ENCODE measurements at places on chromosomes 5 and 9.
A peak's percentile ranks its signal among the peaks of the same experiment; 100 is the strongest.

DNA sequence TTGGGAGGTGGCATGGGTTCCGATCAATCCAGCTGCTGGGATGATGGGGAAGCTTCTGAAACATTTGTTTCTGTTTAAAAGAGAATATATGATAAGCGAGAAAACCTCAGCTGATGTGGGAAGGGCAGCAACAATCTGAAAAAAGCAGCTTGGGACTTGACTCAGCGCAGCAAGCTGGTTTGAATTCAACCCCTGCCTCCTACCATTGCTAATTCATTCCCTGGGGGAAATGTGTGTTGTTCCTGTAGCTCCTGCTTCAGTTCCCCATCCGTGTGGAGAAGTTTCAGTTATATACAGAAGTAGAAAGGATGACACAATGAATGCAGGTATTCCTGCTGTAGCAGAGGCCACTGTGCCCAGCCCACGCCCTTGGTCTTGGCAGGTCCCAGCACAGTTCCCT, 145.1 kb downstream of the NXNL2 start:
- no peak for DNase-seq
- H3K27ac ChIP-seq = peak overlapping the region; percentile 70
- no peaks in the 10 kb centered on the region for H3K36me3 ChIP-seq
- peaks cover 9% of the 10 kb centered on the region for H3K4me1 ChIP-seq
- no peak overlapping the region for H3K4me3 ChIP-seq

DNA sequence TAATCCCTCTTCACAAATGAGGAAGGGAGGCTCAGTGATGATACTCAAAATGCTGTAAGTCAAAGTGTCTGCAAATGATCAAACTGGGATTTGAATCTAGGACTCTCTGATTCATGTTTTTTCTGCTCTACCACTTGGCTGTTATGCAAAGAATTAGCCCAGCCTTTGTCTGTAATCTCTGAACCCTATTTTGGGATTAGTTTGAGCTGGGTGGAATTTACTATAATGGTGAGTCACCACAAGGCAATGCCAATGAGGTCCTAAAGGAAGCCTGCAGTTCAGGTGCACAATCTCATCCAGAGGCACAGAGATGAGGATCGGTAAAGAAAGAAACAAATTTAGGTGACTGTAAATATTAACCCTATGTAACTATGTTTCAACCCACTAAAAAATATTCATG, 29.2 kb downstream of the RFK start:
- H3K4me1 ChIP-seq = no peaks in the 10 kb centered on the region
- no peak for DNase-seq
- H3K36me3 ChIP-seq = no peaks in the 10 kb centered on the region
- no peak overlapping the region for H3K27ac ChIP-seq
- no peak overlapping the region for H3K4me3 ChIP-seq

DNA sequence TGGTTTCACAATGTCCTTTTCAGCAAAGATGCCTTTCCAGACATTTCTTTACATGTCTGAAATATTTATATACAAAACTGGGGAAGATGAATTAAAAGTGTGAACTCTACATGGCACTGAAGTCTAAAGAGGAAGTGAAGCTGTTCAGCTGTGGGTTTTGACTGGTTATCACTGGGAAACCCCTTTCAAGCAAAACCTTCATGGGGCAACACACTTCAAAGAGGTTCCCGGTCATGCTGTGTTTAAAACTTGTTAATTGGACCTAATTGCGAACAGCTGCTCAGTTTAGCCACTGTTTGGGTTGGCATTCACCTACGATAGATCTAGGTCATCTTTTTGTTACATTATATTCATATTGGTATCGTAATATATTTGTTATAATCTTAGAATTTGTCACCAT, 20.0 kb upstream of the GDNF start:
- no peak for DNase-seq
- H3K27me3 ChIP-seq = no peaks in the 10 kb centered on the region
- H3K4me3 ChIP-seq = no peak overlapping the region
- H3K4me1 ChIP-seq = no peaks in the 10 kb centered on the region

- H3K27me3 ChIP-seq = no peaks in the 10 kb centered on the region
- peaks cover 8% of the 10 kb centered on the region for H3K4me1 ChIP-seq
- no peak overlapping the region for H3K4me3 ChIP-seq
- no peaks in the 10 kb centered on the region for H3K36me3 ChIP-seq
- peak overlapping the region; percentile 67 for H3K27ac ChIP-seq
- DNase-seq = no peak
Measured at GRCh38 chr5:72160959-72161358, 53.7 kb downstream of the MAP1B start.

GRCh38 chr9:69599232-69599971, 72.8 kb downstream of the APBA1 start:
- no peak overlapping the region for H3K4me3 ChIP-seq
- H3K4me1 ChIP-seq = no peaks in the 10 kb centered on the region
- no peaks in the 10 kb centered on the region for H3K27me3 ChIP-seq
- DNase-seq = no peak
- H3K27ac ChIP-seq = no peak overlapping the region
- no peaks in the 10 kb centered on the region for H3K36me3 ChIP-seq

GRCh38 chr5:72129725-72130124, 22.4 kb downstream of the MAP1B start:
- H3K36me3 ChIP-seq = no peaks in the 10 kb centered on the region
- H3K4me3 ChIP-seq = no peak overlapping the region
- no peaks in the 10 kb centered on the region for H3K27me3 ChIP-seq
- no peak for DNase-seq
- H3K4me1 ChIP-seq = peaks cover 5% of the 10 kb centered on the region

GRCh38 chr5:135445306-135445985, 1.7 kb downstream of the DCANP1 start:
- H3K27me3 ChIP-seq = no peaks in the 10 kb centered on the region
- H3K4me3 ChIP-seq = no peak overlapping the region
- H3K4me1 ChIP-seq = no peaks in the 10 kb centered on the region

DNA sequence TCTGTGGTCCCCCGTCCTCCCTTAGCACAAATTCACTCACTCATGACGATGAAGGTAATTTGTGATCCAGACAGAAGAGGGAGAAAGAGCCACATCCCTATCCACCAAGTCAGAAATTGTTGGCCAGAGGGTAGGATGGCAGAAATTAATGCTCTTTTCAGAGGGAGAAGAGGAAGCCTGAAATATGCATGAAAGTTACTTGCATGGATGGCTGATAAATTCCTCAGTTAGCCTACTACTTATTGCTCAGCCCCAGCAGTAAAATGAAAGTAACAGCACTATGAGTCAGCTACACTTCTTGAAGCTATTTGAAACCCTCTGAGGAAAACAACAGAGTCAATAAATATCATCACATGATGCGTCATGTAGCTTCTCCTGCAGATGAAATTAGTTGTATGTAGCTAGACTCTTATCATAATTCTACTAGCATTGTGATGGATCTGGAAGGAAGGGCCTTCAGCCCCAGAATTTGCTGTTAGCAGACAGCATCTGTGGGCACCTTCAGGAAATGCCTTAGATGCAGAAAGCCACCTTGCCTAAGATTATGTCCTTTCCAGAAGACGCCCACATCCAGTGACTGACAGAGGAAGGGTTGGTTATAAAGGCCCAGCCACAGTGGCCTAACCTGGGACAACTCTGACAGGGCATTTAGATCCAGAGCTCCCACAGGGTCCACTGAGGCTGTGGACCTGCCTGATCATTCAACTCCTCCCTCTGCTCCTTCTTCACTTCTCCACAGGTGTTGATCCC, 81.2 kb upstream of the CCDC112 start:
- H3K27ac ChIP-seq = peak overlapping the region; percentile 69
- no peaks in the 10 kb centered on the region for H3K36me3 ChIP-seq
- no peak overlapping the region for H3K4me3 ChIP-seq
- no peaks in the 10 kb centered on the region for H3K4me1 ChIP-seq
- H3K27me3 ChIP-seq = no peaks in the 10 kb centered on the region
- DNase-seq = no peak

- no peaks in the 10 kb centered on the region for H3K27me3 ChIP-seq
- H3K36me3 ChIP-seq = no peaks in the 10 kb centered on the region
- H3K4me1 ChIP-seq = no peaks in the 10 kb centered on the region
- no peak overlapping the region for H3K4me3 ChIP-seq
Measured at GRCh38 chr5:117082977-117083376, 508.4 kb upstream of the SEMA6A start.

- no peaks in the 10 kb centered on the region for H3K36me3 ChIP-seq
- DNase-seq = no peak
- H3K27me3 ChIP-seq = no peaks in the 10 kb centered on the region
Measured at GRCh38 chr9:1018121-1018520, 32.0 kb upstream of the DMRT2 start.

- no peak overlapping the region for H3K27ac ChIP-seq
- H3K4me1 ChIP-seq = no peaks in the 10 kb centered on the region
- no peak overlapping the region for H3K4me3 ChIP-seq
Measured at GRCh38 chr5:76710991-76711390, 4.9 kb upstream of the F2R start.

GRCh38 chr9:72951520-72952380, 1.1 kb downstream of the ALDH1A1 start:
- no peaks in the 10 kb centered on the region for H3K36me3 ChIP-seq
- no peaks in the 10 kb centered on the region for H3K27me3 ChIP-seq
- H3K27ac ChIP-seq = peak overlapping the region; percentile 84
- no peaks in the 10 kb centered on the region for H3K4me1 ChIP-seq
